Activated T-helper 1 cell treated with anti-CD3 and anti-CD28 coated beads, Interleukin-2, amount 50 U/mL, for 16 hours (primary cell): ENCODE measurements at places on chromosomes 2 and 18.

DNA sequence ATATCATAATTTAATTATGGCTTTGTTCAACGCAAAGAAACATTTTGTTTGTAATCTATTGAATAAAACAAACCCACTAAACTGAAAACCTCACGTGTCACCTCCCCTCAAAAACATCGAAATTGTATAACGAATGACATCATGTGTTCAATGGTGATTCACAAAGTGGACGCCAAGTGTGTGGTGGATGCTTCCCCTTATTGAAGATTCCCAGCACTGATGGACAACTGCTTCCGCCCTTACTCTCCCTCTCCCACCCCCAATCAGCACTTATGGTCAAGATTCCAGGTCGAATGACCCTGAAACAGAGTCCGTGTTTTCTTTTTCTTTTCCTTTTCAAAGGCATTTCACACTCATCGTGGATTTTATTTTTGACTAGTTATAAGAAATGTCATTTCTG, 383.0 kb upstream of the SMIM21 start:
- no peak for DNase-seq

- no peak for DNase-seq
Measured at GRCh38 chr2:229300790-229301189, 29.7 kb upstream of the PID1 start.

DNA sequence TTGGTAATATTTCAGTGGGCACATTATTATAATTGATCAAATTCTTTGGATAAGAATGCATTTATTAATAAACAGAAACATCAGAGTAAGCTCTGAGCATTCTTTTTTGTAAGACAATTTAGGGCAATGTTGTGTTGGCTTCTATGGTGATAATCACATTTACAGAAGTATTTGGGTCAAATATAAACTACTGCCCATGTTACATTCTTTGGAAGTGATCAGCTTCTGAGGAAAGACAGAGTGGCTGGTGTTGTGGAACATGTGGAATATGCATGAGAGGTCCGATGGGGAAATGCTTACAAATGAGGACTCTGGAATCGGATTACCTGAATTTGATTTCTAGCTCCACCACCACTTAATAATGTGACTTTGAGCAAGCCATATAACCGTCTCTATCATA, 19.4 kb downstream of the SERPINB13 start:
- no peak for DNase-seq

GRCh38 chr2:191540681-191541080, 137.3 kb upstream of the NABP1 start:
- DNase-seq, result no peak

- DNase-seq, result no peak
Measured at GRCh38 chr2:238475034-238475433, 48.3 kb downstream of the ASB1 start.

DNA sequence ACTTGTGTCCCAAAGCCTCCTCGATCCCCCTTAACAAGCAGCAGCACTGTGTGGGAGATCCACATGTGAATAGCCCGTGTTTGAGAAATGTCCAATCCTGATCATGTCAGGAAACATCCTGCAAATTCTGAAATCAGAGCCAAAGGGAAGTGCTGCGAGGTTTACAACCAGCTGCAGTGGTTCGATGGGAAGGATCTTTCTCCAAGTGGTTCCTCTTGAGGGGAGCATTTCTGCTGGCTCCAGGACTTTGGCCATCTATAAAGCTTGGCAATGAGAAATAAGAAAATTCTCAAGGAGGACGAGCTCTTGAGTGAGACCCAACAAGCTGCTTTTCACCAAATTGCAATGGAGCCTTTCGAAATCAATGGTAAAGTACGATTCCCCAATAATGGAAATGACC, at the start of gene MARCO:
Gene MARCO, plus strand, starts transcription at position 164 of the 400 bp plus-strand sequence. Its CDS starts 107 bp downstream, at position 271.
- no peak for DNase-seq

DNA sequence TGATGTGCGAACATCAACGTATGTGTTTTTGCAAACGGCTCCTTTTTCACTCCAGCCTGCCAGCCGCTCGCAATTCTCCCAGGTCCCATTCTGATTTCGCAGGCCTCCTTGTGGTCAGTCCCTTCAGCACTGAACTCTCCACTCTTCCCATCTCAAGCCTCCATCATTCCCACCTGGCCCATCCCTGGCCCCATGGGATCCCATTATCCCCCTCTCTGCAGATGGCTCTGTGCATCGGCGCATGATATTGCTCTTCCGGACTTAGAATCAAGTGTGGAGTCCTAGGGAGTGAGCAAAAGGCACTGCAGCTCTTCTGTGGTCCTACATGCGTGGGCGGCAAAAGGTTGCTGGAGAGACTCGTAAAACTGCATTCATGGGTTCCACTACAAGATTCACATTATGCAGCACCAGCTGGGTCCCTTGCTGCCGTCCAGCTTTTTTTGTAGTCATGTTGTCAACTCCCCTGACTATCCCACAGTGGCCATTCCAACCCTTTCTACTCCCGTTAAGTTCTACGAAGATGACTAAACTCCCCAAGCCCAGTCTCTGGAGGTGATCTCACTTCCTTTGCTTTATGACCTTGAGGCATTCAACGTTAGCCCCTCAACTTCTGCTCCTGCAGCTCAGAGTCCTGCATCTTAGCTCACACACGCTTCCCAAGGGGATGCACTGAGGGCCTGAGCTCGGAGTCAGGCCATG, 125.3 kb upstream of the NRP2 start:
- no peak for DNase-seq

DNA sequence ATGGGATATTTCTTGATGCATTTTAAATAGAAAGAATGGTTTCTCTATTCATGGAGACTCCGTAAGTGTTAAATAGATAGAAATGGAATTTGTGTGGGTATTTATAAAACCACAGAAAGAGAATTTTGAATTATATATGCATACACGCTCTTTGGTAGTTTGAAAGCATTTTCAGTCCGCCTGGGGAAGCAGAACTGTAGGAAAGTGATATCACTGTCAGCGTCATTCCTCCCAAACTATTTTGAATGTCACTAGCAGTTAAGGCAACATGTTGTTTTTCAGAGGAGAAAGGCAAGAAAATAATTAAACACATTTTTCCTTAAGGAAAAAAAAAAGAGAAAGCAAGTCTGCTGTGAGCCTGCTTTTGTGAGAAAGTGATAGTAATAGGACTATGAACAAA, 8.7 kb upstream of the ERMN start:
- DNase-seq, result no peak

DNA sequence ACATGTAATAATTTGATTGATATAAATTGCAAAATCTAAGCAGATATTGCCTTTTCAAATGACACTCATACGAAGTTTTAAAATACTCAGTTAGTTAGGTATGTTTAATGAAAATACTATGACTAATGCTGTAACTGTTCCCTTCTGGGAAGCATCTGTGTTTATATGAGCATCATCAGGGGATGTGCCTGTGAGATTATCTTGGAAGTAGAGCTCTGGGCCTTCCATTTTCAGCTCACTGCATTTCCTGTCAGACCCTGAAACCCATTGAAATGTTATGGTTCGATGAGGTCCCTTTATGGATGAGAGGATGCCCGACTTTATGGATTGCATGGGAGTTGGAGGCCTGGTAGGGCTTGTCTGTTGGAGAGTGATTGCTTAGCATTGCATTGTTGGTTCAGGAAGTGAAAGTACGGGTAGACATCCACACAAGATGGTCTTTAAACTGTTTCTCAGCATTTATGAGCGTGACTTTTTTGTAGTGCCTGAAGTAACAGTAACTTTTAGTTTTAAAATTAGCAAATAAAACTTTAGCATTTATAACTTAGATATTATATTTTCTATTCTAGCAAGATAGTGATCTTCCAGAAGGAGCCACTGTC, 28.7 kb downstream of the ELP2 start:
- DNase-seq, result no peak

DNA sequence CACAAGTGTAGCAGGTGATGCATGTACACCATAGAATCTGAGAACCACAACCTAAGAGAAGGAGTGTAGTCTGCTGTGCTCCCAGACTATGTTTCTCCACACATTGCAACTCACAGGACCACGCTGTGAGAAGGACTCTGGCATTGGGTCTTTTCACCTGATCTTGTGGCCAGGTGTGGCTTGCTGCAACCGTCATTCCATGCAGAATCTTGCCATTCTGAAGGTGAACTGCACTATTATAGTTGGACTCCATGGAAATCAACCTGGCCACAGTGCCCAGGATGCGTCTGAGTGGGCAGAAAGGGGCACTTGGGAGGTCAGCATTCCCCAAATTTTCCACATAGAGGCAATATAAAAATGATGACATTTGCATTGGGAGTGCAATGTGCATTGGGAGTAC, 122.2 kb downstream of the CAPN13 start:
- DNase-seq, result no peak

- no peak for DNase-seq
Measured at GRCh38 chr2:138723196-138723987, 56.8 kb downstream of the NXPH2 start.

- DNase-seq, result no peak
Measured at GRCh38 chr2:133941666-133942065, 312.2 kb upstream of the MGAT5 start.

DNA sequence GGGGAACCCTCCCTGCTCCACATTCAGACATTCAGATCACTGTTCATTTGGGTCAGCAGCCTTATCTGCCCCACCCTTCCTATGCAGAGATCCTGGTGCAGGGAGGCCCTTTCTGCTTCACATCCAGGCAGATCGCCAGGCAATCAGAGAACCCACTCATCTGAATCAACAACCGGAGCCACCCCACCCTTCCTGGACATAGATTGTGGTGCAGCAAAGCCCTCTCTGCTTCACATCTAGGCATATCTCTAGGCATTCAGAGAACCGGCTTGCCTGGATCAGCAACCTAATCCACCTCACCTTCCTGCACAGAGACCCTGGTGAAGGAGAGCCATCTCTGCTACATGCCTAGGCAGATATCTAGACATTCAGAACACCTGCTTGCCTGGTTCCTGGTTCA, 184.5 kb upstream of the CNTNAP5 start:
- DNase-seq, result no peak

- no peak for DNase-seq
Measured at GRCh38 chr2:158191076-158191895, 89.6 kb downstream of the UPP2 start.
